A549 treated with Hydrocortisone at 1 μM for 4 hours (cell line): ENCODE measurements at places on chromosomes 11 and 22. TPM values are rescaled to one million over a fixed set of nuclear protein-coding genes. Genes with fewer than 3 reads are reported as not detected.

The OR6T1 gene
- not detected in 5 replicates for total RNA-seq

The PAK1 gene
- total RNA-seq = 19.5 to 24.2 TPM (median 22.3 TPM) in 5 replicates

The ARHGEF17 gene
- total RNA-seq = 9.5 to 12.1 TPM (median 10.7 TPM) in 5 replicates

The MS4A4A gene
- total RNA-seq = not detected in 5 replicates

The SVIP gene
- total RNA-seq = 8.6 to 14.3 TPM (median 13.1 TPM) in 5 replicates

The PDE2A gene
- 1.3 to 2.3 TPM (median 1.9 TPM) in 5 replicates for total RNA-seq

The KCNC1 gene
- 0.05 to 0.16 TPM (median 0.06 TPM) in 5 replicates for total RNA-seq

The ANO9 gene
- 0.75 to 1.4 TPM (median 0.89 TPM) in 5 replicates for total RNA-seq

The FXYD6 gene
- 0.30 to 0.50 TPM (median 0.39 TPM) in 5 replicates for total RNA-seq

The B4GALNT4 gene
- 11.1 to 17.5 TPM (median 15.4 TPM) in 5 replicates for total RNA-seq

The CPT1B gene
- 10.8 to 14.4 TPM (median 12.8 TPM) in 5 replicates for total RNA-seq

The TEX54 gene
- total RNA-seq = not detected in 5 replicates

The KRTAP5-8 gene
- total RNA-seq = not detected in 5 replicates
